Stimulated activated CD4-positive, alpha-beta T cell treated with anti-CD3 and anti-CD28 coated beads, Interleukin-2, amount 100 ng/mL, for 48 hours (primary cell): ENCODE measurements at places on chromosomes 11 and 22.

DNA sequence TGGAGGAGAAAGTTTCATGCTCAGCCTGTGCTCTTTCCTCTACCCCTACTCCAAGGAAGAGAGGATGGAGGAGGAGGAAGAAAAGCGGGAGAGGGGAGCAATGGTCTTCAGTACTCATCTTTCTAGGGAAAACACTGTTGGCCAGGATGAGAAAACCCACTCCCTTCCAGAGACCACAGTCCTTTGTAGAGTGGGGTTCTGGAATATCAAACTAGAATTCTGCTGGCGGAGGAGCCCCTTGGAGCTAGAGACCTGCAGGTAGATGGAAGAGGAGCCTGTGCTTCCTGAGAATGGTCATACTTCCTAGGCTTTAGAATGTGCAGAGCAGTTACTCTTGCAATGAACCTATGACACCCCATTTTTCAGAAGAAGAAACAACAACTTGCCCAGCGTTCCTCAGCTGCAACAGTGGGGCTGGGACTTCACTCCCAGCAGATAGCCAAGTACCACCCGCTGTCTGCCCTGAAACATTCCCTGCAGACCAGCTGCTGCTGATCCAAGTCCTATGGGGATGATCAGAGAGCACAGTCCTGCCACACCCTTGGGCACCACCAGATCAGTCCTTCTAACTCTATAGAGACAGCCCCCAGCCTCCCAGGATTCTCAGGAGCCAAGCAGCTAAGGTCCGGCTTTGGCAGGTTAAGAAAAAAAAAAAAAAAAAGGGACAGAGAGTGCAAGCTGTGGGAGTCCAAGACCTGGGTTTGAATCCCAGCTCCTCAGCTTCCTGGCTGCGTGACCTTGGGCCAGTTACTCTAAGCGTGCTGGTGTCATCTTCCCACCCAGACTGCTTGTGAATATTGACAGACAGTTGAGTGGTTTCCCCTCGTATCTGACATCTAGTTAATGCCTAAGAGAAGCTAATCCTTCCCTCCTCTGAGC, 664 bp downstream of the PTGDR2 start:
- no peak for DNase-seq

DNA sequence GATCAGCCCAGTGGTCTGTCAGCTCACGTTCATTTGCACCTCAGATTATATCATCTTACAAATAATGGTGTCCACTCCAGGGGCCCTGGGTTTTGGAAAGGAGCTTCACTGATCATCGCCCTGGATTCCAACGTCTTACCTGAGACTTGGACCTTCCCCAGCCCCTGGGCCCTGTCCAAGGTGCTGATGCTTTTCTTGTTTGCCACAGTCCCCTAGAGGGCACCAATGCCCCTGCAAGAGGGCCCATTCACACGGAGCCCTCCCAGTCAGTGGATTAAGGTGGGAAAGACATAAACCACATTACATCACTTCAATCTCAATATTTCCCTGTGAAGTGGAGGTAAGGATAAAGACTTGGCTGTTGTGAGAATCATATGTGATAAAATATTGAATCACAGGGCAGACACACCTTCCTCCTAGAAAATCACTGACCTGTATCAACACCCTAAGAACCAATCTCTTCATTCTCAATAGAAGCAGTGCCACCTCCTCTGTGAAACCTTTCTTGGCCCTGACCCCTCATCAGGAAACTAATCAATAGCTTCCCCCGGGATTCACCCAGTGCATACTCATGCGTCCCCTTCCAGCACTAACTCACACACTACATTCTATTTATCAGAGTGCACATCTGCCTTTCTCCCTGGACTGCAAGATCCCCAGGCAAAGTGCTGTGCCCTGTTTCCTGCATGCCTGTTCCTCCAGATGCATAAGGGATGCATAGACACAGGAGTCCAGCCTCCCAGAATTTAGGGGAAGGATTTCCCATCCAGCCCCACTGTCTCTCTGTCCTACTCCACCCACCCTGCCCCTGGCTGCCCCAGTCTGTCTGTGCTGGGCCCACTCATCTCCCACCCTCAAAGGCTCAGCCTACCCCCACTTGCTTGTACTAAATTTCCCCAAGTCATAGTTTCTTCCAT, 167.0 kb downstream of the BUD13 start:
- peak; percentile 18 for DNase-seq

DNA sequence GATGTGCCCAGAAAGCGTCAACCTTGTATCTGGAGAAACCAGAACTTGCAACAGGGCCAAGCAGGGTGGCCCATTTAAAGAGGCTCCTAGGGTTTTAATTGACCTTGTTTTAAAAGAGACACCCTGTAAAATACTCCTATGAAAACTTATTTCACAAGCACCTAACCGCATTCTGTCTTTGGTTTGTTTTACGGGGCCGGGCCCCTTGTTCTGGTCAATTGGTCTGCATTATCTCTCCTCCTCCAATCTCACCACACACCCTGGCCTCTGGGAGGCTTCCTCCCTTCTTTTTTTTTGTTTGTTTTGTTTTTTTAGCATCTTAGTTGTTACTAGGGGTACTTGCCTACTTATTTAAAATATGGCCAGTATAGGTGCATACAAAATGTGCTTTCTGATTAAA, 4.7 kb downstream of the EHF start:
- DNase-seq = no peak

- no peak for DNase-seq
These were observed 351.3 kb downstream of the JRKL start for GRCh38 chr11:96741068-96741467.

- DNase-seq = no peak
These were observed 603.9 kb upstream of the CADM1 start for GRCh38 chr11:116108161-116108560.

GRCh38 chr22:25765016-25765367, 23.0 kb downstream of the MYO18B start:
- no peak for DNase-seq

- no peak for DNase-seq
These were observed 30.0 kb downstream of the MAPK1 start for GRCh38 chr22:21837248-21837979.

- no peak for DNase-seq
These were observed 378.8 kb downstream of the DYNC2H1 start for GRCh38 chr11:103488031-103488461.

- DNase-seq = no peak
These were observed 68.0 kb downstream of the GAB2 start for GRCh38 chr11:78349624-78350023.
